Mesangial cell (primary cell): ENCODE measurements at places on chromosomes 3 and 15. TPM values are rescaled to one million over a fixed set of nuclear protein-coding genes. Genes with fewer than 3 reads are reported as not detected.

Gene LTK
- 0.33 and 1.4 TPM in 2 replicates for total RNA-seq

Gene FBXW12
- 0.25 TPM in 1 of 2 replicates, not detected in the other for total RNA-seq

Gene RPL32
- 529 and 1,124 TPM in 2 replicates for total RNA-seq

Gene CGNL1
- total RNA-seq = 5.9 and 45.4 TPM in 2 replicates

Gene PAK6
- total RNA-seq = 1.1 and 9.0 TPM in 2 replicates

Gene SETD5
- 41.6 and 52.0 TPM in 2 replicates for total RNA-seq

Gene HCLS1
- 0.49 and 0.51 TPM in 2 replicates for total RNA-seq

Gene GP9
- not detected in 2 replicates for total RNA-seq

Gene CHL1
- total RNA-seq = 5.2 TPM in 1 of 2 replicates, not detected in the other

Gene SLC15A2
- 0.16 and 0.51 TPM in 2 replicates for total RNA-seq

Gene LSAMP
- total RNA-seq = 9.8 and 20.9 TPM in 2 replicates

Gene CKMT1A
- total RNA-seq = 0.63 TPM in 1 of 2 replicates, not detected in the other

Gene RHCG
- not detected in 2 replicates for total RNA-seq

Gene GOLGA6B
- total RNA-seq = not detected in 2 replicates

Gene KNL1
- 1.3 and 27.4 TPM in 2 replicates for total RNA-seq

Gene GXYLT2
- total RNA-seq = 17.6 and 51.1 TPM in 2 replicates

Gene HESX1
- 1.0 and 2.6 TPM in 2 replicates for total RNA-seq

Gene MST1R
- 0.65 and 2.0 TPM in 2 replicates for total RNA-seq

Gene IGSF10
- total RNA-seq = 0.63 and 1.1 TPM in 2 replicates

Gene CHDH
- total RNA-seq = 1.5 and 2.0 TPM in 2 replicates

Gene PHLDB2
- total RNA-seq = 33.7 and 44.0 TPM in 2 replicates

Gene IFT122
- total RNA-seq = 14.0 and 15.2 TPM in 2 replicates

Gene CHRNA3
- total RNA-seq = 0.13 TPM in 1 of 2 replicates, not detected in the other

Gene GPR15
- not detected in 2 replicates for total RNA-seq

Gene RBPMS2
- total RNA-seq = 0.63 and 1.3 TPM in 2 replicates

Gene WDR48
- total RNA-seq = 15.5 and 20.3 TPM in 2 replicates

Gene RTP1
- total RNA-seq = not detected in 2 replicates

Gene MRPL47
- total RNA-seq = 22.2 and 34.7 TPM in 2 replicates

Gene ACTC1
- total RNA-seq = 0.65 TPM in 1 of 2 replicates, not detected in the other

Gene CHAC1
- 47.9 and 73.2 TPM in 2 replicates for total RNA-seq

Gene POPDC2
- total RNA-seq = under 0.01 TPM in 1 of 2 replicates, not detected in the other

Gene SERPINI2
- total RNA-seq = not detected in 2 replicates

Gene SLC2A2
- total RNA-seq = 1.9 TPM in 1 of 2 replicates, not detected in the other

Gene EFCAB12
- under 0.01 TPM in 1 of 2 replicates, not detected in the other for total RNA-seq

Gene CHMP2B
- total RNA-seq = 17.1 and 21.5 TPM in 2 replicates

Gene CCDC39
- total RNA-seq = under 0.01 TPM in 1 of 2 replicates, not detected in the other

Gene FETUB
- total RNA-seq = not detected in 2 replicates

Gene EPHB1
- total RNA-seq = 0.49 and 1.4 TPM in 2 replicates

Gene SH2D7
- total RNA-seq = not detected in 2 replicates

Gene HTR3E
- total RNA-seq = not detected in 2 replicates

Gene C3orf22
- not detected in 2 replicates for total RNA-seq

Gene CD86
- not detected in 2 replicates for total RNA-seq

Gene GOLGA6L4
- 0.25 and 0.49 TPM in 2 replicates for total RNA-seq

Gene GOLGA8T
- total RNA-seq = not detected in 2 replicates

Gene ABI3BP
- total RNA-seq = 0.49 and 1.0 TPM in 2 replicates

Gene GMNC
- 1.5 and 2.0 TPM in 2 replicates for total RNA-seq

Gene MYO5C
- total RNA-seq = 4.8 and 5.5 TPM in 2 replicates

Gene ZNF774
- total RNA-seq = 0.33 and 1.5 TPM in 2 replicates

Gene SLC22A13
- 0.13 and 0.16 TPM in 2 replicates for total RNA-seq

Gene PIERCE2
- total RNA-seq = 1.6 and 2.1 TPM in 2 replicates

Gene ZBBX
- total RNA-seq = 0.25 TPM in 1 of 2 replicates, not detected in the other

Gene ITIH4
- total RNA-seq = 0.63 TPM in 1 of 2 replicates, not detected in the other

Gene LXN
- total RNA-seq = 15.5 and 82.9 TPM in 2 replicates

Gene METTL6
- 12.7 and 13.0 TPM in 2 replicates for total RNA-seq

Gene SLC28A1
- total RNA-seq = not detected in 2 replicates

Gene PIF1
- 4.1 and 36.7 TPM in 2 replicates for total RNA-seq

Gene RNF7
- total RNA-seq = 47.8 and 71.4 TPM in 2 replicates
